Stimulated activated CD4-positive, alpha-beta T cell treated with anti-CD3 and anti-CD28 coated beads, Interleukin-15, amount 100 ng/mL, for 1 hour (primary cell): ENCODE measurements at places on chromosomes 11 and 22.

- no peak for DNase-seq
Observed at GRCh38 chr22:43566021-43566420, 154.2 kb downstream of the MPPED1 start.

DNA sequence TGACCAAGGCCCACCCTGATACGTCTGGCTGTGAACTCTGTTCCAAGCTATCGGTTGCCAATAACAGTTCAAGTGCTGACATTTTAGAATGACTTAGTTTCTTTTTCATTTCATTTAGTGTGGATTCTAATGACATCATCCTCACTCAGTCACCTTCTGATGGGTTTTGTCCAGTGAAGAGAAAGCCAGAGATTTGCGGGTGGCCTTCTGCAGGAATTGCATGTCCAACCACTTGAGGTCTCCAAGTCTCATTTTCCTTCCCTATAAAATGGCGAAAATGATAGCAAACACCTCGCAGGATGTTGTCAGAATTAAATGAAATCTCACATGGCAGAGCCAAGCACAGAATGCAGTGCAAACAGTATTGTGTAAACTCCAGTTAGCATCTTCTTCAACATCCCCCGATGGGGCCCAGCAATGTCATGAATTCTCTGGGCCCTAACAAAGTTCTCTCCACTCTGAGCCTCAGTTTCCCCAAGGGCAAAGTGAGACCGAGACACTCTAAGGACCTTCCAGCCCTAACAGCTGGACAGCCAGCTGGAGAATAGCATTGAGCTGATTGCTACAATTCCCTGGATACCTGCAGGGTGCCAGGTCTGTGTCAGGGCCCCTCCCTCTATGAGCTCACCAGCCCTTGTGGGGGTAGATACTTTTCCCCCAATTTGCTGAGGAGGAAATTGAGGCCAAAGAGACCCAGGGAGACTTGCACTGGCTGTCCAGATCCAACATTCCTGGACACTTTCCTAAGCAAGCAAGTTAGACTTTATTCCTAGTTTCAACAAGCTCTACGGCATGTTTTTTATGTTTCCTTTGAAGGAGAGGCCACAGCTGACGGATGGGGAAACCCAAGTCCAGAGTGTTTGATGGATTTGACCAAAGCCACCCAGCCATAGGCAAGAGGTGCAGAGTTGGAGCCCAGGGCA is 286.7 kb downstream of the MN1 start:
- no peak for DNase-seq

DNA sequence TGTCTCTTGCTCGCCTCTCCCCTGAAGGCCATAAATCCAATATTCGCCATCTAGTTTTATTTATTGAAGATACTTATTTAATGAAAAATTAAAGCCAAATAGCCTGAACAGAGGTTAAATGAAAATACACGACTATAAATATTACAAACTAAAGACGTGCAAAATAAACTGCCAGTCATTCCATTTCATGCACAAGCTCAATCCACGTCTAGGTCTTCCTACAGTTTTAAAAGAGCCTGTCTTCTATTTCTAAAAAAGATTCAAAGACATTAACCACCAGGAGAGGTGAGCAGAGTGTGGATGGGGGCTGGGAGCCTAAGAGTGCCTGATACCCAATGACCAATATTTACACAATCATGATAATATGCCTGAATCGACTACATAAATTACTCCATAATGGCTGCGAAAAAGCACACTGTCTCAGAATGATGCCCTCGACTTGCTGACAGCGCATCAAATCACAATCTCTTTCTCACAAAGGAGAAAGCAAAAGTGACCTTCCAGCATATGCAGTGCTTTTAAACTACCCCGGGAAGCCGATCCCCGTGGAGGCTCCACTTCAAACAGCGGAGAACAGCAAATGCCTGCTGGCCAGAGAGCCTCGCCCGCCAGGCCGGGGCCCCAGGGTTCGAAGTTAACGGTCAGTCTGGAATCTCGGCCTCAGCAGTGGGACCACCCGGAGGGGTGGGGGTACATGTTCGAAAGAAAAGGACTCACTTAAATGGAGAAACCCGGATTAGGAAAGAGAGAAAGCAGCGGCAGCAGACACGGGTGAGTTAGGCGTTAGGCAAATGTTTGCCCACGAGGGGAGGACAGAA is 1.7 kb downstream of the FCHSD2 start:
- DNase-seq, result no peak

DNA sequence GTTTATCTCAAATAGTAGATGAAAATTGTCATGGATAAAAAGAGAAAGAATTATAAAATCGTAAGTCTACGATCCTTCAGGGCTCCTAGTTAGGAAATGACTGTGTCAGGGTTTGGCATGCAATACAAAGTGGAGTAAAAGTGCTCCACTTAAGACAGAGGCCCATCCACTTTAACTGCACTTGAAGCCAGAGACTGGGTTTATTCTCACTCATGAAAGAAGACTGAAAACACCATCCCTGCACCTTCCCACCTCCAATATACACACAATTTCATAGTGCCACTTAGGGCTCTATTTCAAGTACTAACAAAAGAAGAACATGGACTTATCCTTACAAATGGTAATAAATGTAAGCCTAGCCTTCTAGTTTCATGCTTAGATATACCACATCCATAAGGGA is 70.7 kb downstream of the ANO5 start:
- DNase-seq, result no peak

DNA sequence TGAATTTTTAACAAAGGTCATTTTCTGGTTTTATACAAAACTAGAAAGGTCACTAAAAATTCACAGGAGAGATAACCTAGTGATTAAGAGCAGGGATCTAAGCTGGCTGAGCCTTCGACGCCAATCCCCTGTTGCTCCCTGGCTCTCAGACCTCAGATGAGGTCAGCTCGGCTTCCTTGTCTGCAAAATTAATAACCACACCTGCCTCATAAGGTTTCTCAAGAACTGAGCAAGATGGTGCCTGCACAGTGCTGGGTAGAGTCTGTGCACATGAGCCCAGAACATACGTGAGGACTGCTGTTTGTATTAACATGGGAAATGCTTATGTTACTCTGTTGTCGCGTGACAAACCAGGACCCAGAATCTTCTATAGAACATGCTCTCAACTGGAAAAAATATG is 24.4 kb upstream of the CD5 start:
- no peak for DNase-seq

GRCh38 chr11:124534051-124534450 is 9.4 kb downstream of the OR8B12 start:
- DNase-seq, result no peak

- no peak for DNase-seq
Observed at GRCh38 chr11:126212089-126212660, 593 bp downstream of the FAM118B start.

GRCh38 chr11:61392981-61393595 is 701 bp downstream of the TMEM216 start:
- DNase-seq, result no peak

DNA sequence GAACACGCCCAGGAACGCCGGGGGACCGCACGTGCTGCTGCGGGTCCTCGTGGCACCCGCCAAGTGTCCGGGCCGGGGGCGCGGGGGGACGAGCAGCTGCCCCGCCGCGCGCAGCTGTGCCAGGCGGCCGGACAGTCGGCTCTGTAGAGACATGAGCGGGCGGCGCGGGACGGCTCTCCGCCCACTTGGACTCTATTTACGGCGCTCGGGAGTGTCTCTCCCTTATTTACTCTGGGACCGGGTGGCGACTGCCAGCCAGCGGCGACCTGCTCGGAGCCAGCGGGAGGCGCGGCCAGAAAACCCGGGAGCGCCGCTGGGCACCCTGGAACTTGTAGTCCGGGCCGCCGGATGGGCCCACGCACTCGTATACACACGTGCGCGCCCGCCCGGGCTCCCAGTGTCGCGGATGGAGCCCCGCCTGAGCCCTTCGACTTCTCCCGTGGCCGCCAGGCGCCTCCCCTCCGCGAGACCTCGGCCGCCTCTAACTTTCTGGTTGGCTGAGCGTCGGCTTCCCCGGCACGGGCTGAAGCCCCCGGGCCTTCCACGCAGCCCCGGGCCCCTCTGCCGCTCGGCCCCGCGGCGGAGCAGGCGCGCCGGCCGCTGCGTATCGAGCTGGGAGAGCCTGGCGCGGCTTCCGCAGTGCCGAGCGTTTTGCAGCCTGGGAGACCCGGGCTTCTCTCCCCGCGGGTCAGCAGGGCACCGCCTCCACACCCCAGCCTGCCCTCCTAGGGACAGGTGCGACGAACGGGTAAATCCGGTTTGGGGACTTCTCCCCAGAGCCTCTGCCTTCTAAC is at the start of gene MACROD1:
Gene MACROD1, minus strand, starts transcription at position 272 of the 794 bp plus-strand sequence. Its CDS starts 119 bp downstream, at position 153.
- peak; percentile 42 for DNase-seq

GRCh38 chr22:28449041-28449440 is 230.6 kb downstream of the TTC28 start:
- no peak for DNase-seq

DNA sequence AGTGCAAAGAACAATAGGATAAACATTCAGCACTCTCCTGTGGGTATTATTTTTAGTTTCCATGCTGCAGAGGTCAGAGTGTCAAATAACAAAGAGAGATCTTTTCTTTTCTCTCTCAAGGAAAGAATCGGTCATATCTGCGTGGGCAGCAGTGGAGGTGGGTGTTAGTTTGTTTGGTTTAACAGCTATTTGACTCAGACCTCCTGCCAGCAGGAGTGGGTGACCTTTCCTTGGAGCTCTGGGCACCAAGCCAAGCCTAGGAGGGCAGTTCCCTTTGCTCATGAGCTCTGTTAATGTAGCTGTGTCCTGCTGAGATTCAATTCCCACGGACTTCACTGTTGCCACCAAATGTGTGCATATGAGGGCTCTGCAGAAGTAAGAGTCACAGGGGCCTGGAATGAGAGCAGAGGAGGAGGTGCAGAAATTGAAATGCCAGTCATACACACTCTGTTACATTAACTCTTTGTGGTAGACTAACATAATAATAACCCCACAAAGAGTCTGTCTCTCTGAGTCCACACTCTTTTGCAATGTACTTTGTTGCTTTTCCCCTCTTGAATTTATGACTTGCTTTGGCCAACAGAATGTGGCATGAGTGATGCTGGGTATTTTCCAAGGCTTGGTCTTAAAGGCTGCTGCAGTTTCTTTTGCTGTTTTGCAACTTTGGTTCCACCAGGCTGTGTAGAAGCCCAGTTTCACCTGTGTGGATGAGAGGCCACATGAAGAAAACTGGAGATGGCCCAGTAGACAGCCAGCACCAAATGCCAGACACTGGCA is 76.0 kb upstream of the GRK3 start:
- no peak for DNase-seq

GRCh38 chr11:81359476-81359875 is 1374.2 kb downstream of the FAM181B start:
- no peak for DNase-seq

DNA sequence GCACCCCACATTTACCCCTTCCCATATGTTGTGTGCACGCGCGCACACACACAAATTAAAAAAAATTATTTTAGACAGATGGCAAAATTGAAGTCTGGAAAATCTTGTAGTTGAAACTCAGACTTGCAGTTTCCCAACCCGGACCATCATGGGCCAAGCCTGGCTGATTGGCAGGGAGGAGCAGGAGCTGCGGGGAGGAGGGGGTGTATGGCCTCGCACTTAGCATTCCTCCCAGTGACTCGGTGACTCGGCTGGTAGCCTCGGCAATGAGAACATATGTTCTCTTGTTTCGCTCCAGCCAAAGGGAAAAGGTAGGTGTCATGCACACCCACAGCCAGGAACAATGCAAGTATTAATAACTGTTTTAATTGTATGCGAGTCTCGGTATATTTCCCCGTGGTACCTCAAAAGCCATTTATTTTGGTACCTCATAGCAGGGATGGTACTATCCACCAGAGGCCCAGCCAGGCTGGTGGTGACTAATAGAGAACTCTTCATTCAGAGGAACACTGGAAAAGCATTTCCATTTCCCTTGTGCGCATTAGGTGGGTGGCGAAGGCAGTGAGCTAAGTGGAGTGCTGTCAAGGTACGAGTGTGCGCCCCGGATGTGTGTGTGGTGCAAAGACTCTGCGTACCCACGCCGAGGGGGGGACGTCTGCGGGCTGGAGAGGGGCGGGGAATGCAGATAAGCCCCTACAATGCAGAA is 92.5 kb downstream of the DSCAML1 start:
- no peak for DNase-seq

DNA sequence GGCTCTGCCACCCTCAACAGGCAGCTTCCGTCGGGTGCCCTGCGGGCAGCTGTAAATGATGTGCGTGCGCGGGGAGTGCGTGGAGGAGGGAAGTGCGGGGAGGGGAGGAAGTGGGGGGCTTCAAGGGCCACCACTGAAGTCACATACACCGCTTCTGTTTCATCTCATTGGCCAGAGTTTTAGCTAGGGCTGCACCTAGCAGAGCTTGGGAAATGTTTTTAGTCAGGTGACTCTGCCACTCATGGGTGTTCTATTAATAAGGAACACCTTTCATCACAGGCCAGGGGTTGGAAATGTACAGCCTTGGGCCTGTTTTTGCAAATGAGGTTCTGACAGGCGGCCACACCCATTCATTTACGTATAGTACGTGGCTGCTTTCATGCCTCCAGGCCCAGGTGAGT is 14.6 kb downstream of the FAM118A start:
- DNase-seq, result no peak

DNA sequence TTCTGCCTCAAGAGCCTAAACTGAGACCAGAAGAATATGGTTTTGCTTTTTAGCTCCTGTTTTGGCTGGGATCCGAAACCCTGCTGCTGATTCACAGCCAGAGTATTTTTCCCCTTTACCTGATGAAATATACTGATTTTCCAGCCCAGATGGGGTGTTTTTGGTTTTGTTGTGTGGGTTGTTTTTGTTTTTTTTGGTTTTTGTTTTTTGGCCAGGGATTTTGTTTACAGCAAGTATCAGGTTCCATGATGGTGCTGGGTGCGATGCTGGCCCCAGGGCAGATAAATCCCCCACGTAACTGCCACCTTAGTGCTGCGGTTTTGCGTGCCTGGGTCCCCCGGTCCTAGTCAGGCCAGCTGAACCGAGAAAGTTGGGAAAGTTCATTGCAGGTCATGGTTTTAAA is 103.7 kb downstream of the ZBTB16 start:
- DNase-seq, result no peak

DNA sequence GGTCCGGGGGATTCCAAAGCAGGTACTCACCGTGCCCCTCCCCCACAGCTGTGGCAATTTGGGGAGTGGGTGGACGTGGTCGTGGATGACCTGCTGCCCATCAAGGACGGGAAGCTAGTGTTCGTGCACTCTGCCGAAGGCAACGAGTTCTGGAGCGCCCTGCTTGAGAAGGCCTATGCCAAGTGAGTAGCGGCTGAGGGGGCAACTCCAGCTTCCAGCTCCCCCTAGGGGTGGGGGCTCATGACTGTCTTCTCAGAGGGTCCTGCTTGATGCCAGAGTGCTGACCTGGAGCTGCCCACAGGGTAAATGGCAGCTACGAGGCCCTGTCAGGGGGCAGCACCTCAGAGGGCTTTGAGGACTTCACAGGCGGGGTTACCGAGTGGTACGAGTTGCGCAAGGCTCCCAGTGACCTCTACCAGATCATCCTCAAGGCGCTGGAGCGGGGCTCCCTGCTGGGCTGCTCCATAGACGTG is 4.2 kb downstream of the CAPN1 start:
- DNase-seq, result no peak

GRCh38 chr11:15818132-15818842 is 538.1 kb downstream of the SOX6 start:
- no peak for DNase-seq

GRCh38 chr11:100315946-100316345 is 371.1 kb upstream of the ARHGAP42 start:
- no peak for DNase-seq

- DNase-seq, result no peak
Observed at GRCh38 chr11:121389651-121390050, 62.5 kb upstream of the SORL1 start.
